ENCODE measurements at places on chromosomes 2 and 18. TPM values are rescaled to one million over a fixed set of nuclear protein-coding genes. Genes with fewer than 3 reads are reported as not detected.

- no peak overlapping the region for H3K27ac ChIP-seq
- H3K27me3 ChIP-seq = no peaks in the 10 kb centered on the region
- H3K4me1 ChIP-seq = peaks cover 3% of the 10 kb centered on the region
- no peak overlapping the region for H3K4me3 ChIP-seq
- H3K36me3 ChIP-seq = no peaks in the 10 kb centered on the region
- DNase-seq = no peak
Observed at GRCh38 chr2:80330527-80331450, 26.2 kb upstream of the LRRTM1 start.

GRCh38 chr2:9983401-9984216 lies 32.1 kb downstream of the GRHL1 start:
- H3K4me1 ChIP-seq = no peaks in the 10 kb centered on the region
- no peak for DNase-seq
- H3K36me3 ChIP-seq = peaks cover 7% of the 10 kb centered on the region
- H3K27me3 ChIP-seq = peaks cover 3% of the 10 kb centered on the region
- H3K4me3 ChIP-seq = no peak overlapping the region

GRCh38 chr2:64489081-64489751 lies 34.9 kb upstream of the AFTPH start:
- DNase-seq = no peak
- no peak overlapping the region for H3K27ac ChIP-seq
- no peak overlapping the region for H3K4me3 ChIP-seq
- peaks cover 13% of the 10 kb centered on the region for H3K4me1 ChIP-seq
- H3K36me3 ChIP-seq = no peaks in the 10 kb centered on the region
- no peaks in the 10 kb centered on the region for H3K27me3 ChIP-seq

- H3K4me3 ChIP-seq = no peak overlapping the region
- no peak for DNase-seq
- no peak overlapping the region for H3K27ac ChIP-seq
- H3K4me1 ChIP-seq = no peaks in the 10 kb centered on the region
Observed at GRCh38 chr2:28257182-28257581, 135.5 kb upstream of the FOSL2 start.

Gene RNU2-63P
- polyA plus RNA-seq = not detected

Gene SLC5A7
- 0.39 TPM for polyA plus RNA-seq

Gene ARHGAP28
- polyA plus RNA-seq = 1.4 TPM

Gene DYNC1I2
- 47.1 TPM for polyA plus RNA-seq
